Lower lobe of right lung (tissue), 2 donors: ENCODE measurements at places on chromosomes 1 and 21.

GRCh38 chr1:23422941-23423340, 1.6 kb downstream of the TCEA3 start:
- DNase-seq: no peak

DNA sequence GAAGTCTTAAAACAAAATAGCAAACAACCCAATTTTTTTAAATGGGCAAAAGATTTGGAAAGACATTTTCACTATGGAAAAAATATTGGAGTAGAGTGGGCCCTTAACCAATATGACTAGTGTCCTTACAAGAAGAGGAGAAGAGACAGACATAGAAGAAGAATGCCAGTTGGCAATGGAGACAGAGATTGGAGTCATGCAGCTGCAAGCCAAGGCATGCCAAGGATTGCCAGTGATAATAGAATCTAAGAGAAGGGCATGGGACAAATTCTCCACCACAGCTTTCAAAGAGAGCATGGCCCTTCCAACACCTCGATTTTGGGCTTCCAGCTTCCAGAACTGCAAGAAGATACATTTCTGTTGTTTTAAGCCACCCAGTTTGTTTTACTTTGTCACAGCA, 92.7 kb downstream of the RGS2 start:
- DNase-seq: no peak

GRCh38 chr1:59350521-59350920, 53.6 kb downstream of the FGGY start:
- no peak for DNase-seq

GRCh38 chr1:22387919-22388580, 63.6 kb upstream of the ZBTB40 start:
- no peak for DNase-seq

GRCh38 chr1:22206551-22207125, 63.7 kb upstream of the WNT4 start:
- DNase-seq: no peak

DNA sequence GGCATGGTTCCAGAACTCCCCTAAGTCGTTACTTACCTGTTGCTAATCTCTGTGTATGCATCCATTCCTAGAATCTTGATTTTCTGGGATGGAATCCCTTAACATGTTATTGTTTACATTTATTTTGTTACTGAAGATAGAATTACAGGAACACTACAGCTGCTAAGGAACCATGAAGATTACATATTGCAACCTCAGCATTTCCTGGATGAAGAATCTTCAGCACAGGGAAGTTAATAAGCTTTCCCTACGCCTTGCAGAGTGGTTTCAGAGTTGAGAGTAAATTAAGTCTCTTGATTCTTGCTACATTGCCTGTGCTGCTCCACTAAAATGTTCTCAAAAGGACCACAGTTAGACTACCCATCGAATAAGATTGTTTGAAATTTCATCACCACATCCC, 31.4 kb upstream of the GBP6 start:
- no peak for DNase-seq

DNA sequence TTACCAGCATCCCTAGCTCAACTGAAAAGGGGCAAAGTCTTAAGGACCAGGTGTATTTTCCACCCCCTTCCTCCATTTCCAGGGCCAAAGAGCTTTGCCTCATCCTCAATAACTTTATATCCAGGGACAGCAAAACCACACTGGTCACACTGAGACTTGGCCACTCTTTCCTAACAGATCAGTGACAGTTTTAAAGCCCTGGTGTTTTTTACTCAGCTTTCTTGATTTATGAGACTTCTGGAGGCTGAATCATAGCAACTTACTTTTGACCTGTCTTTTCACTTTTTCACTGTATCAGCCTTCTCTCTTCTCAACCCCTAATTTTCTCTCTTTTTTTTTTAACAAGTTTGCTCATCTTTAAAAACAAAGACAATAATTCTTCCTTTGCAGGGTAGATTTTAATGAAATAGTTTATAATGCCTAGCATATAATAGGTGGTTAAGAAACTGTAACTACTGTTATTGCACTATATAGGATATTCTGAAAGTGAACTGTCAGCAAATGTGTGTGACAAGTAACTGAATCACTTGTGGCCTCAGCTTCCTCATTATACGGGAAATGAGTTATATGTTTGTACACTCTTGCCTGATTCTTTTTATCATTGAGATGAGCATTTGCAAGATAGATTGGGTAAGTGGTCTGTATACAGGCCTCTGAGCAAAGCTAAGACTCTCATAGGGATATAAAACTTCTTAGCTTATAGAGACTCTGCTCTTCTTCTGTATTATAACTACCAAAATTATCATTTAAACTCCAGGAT, 19.7 kb upstream of the DYNLT5 start:
- no peak for DNase-seq

- DNase-seq: no peak
Observed at GRCh38 chr1:55362558-55362957, 147.4 kb upstream of the USP24 start.

DNA sequence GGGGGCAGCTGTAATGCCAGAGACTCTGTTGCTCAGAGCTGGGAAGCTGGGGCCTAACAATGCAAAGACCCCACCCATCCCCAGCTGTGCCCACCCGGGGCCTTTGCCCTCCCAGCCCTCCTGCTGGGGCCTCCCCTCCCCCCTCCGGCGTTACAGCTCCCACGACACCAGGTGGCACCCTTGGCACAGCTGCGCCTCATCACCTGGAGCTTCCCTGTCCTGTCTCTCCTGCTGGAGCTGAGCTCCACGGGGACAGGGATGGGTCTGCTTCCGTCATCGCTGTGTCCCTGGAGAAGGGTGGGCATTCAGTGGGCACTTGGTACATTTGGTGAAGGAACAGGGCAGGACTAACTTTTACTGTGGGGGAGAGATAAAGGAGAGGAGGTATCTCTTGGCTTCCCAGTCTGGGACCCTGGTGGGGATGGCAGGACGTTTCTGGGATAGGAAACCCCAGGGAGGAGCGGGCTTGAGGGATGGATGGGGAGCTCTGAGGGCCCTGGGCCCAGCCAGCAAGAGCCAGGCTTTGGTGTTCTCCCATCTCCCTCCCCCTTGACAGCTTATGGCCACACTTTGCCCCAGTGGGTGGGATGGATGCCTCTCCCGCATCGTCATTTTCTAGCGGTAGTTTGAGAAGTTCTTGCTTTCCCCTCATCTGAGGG, 453.2 kb downstream of the PTPRU start:
- DNase-seq: no peak

DNA sequence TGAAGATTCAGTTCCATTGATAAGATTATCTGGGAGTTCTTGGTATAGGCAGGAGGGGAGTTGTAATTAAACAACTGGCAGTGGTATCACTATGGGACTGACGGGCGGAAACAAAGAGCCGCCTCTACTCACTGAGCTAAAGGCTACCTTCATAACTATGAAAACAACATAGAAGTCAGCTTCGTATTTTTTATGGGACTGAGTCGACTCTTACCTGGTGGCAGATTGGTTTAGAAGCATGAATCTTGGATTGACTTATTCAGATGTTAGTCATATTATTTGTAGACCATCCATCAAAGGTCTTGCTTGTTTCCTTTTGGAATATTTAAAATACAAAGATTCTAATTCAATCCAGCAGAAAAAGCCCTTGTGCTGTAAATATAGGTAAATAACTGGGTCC, 6.3 kb upstream of the HHIPL2 start:
- DNase-seq: no peak

- no peak for DNase-seq
Observed at GRCh38 chr1:36023098-36023769, 60.7 kb upstream of the TEKT2 start.

DNA sequence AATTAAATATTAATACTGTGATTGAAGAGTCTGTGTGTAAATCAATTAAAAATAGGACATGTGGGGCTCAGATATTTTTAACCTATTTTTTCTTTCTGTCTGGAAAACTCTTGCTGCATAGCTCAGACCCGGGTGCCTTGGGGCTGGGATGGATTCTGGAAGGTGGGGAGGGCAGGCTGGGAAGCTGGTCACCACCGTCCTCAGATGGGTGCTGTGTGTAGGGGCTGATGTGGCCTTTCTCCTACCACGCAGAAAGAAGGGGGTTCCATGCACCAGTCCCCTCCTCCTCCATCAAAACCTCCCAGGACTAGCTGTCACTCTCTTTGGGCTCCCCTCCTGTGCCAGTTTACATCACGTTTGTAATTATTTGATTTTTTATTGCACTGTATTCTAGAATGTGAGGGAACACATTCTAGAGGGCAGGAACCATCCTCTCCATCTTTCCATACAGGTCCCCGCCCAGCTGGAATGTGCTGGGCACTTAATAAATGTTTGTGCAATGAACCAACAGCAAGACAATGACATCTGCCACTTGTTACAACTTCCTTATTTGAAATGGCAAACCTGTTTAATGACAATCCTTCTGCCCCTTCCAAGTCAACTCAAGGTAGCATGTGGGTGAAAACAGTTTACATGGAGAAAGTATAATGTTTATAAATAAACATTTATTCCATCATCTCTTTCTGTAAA, 104.3 kb downstream of the EDEM3 start:
- DNase-seq: no peak

DNA sequence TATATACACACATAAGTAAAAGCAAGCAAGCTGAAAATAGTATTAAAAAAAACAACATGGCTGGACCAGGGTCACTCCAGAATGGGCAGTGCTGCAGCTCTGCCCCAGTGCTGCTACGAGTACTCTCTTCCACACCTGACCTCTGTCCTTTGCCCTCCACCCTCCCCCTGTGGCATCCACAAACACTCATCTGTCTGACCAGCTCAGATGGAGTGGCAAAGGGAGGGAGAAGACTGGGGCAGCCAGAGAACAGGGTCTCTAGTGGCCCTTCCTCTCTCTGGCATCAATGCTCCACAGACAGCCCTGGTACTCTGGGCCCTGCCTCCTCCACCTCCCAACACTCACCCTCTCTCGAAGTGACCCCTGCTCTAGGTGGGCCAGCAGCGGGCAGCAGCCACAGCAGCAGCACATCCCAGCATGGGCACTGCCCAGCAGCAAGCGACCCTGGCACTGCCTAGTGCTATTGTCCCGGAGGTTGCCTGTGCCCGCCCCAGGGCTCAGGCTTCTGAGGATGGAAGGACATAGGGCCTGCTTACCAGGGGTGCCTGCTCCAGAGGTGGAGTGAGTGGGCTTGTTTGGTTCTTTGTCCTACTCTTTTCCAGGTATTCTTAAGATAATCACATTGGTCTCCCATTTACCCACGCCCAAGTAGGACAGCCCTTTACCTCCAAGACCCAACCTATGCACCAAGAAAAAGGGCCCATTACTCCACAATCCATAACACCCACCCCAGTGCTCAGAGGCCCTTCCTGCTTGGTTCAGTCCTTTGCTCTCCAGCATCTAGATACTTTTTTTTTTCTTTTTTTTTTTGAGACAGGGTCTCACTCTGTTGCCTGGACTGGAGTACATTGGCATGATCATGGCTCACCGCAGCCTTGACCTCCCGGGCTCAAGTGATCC, 6.2 kb downstream of the ARHGEF2 start:
- DNase-seq: no peak

GRCh38 chr21:29312981-29313380, 14.3 kb downstream of the BACH1 start:
- DNase-seq: no peak

- no peak for DNase-seq
Observed at GRCh38 chr1:198577444-198577843, 37.0 kb upstream of the ATP6V1G3 start.

GRCh38 chr1:179169616-179170467, 59.6 kb downstream of the ABL2 start:
- no peak for DNase-seq

- no peak for DNase-seq
Observed at GRCh38 chr1:212955961-212956620, 5.8 kb downstream of the VASH2 start.

- no peak for DNase-seq
Observed at GRCh38 chr1:59108481-59109317, 188.2 kb upstream of the FGGY start.

DNA sequence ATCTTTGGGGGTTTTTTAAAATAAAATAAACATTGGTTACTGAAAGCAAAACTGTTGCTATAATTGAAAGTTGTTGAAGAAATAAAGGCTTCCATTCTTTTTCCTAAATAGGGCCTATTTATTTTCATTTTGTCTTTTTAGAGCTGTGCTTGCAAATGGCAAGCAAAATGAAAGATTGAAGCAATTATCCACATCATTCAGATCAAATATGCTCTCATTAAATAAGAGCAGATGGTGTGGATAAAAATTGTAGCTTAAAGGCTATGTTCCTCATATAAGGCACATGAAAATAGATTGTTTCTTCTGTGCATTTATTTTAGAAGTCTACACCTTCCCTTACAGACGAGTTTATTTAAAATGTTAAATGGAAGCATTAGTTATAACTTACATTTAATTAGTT, 1317.7 kb downstream of the MRPL39 start:
- DNase-seq: no peak

DNA sequence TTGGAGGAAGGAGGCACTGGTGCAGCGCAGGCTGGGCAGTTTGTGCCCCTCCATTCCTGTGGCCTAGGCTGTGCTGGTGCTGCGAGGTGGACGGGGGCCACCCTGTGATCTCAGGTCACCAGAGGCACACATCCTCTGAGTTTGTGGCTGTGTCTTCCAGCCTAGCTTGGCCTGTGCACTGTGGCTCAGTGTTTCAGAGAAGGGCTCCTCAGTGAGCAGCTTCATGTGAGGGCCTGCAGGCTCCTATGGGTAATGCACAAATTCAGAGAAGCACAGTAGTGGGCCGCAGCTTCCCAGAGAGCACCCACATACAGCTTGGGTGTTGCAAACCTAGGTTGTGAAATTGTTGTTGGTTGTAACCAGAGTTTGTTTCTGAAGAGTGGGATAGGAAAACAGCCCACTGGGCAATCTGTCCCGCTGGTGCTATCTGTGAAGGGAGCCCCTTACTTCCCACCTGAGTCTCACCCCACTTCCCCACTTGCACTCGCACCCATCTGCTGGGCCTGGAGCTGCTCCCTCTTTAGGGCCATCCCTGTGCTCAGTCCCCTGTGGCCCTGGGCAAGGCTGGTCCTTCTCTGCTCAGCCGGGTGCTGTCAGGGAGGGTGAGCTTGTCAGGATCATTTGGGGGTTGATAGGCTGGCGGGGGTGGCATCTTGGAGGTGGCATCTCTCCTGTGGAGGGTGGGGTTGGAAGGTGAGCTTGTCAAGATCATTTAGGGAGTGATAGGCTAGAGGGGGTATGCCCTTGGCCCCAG, 30.2 kb downstream of the SNAP47 start:
- peak; percentile 27 for DNase-seq

DNA sequence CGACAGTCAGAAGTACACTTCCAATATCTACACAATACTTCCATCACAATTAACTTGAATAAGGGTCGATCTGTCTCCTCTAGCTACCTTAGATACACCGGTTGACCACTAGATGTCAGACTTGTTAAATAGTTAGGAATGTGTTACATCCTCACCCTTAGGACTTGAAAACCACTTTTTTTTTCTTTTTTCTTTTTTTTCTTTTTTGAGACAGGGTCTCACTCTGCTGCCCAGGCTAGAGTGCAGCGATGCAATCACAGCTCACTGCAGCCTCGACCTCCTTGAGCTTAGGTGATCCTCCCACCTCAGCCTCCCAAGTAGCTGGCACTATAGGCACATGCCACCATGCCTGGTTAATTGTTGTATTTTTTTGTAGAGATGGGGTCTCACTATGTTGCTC, 120.4 kb upstream of the GREM2 start:
- DNase-seq: no peak

GRCh38 chr21:26041431-26042180, 129.0 kb downstream of the APP start:
- no peak for DNase-seq

GRCh38 chr1:193533853-193534252, 347.4 kb upstream of the B3GALT2 start:
- DNase-seq: no peak
